ENCODE measurements at places on chromosomes 3 and 15.

DNA sequence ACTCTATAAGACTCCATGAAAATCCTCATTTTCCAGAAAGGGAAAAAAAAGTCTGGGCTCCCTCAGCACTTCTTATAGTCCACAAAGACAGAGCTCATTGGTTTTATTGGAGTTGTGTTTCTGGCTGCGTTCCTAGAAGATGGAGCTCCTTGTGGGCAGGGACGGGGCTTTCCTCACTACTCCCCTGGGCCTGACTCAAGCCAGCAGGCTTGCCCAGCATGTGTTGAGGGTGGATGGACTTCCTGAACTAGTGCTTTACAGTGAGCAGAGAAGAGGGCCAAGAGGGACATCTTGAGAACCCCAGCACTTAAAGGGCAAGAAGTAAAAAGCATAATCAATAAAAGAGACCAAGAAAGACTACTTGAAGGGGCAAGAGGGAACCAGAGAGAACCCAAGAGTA lies 43.2 kb upstream of the EPHB1 start:
- no peak for DNase-seq

DNA sequence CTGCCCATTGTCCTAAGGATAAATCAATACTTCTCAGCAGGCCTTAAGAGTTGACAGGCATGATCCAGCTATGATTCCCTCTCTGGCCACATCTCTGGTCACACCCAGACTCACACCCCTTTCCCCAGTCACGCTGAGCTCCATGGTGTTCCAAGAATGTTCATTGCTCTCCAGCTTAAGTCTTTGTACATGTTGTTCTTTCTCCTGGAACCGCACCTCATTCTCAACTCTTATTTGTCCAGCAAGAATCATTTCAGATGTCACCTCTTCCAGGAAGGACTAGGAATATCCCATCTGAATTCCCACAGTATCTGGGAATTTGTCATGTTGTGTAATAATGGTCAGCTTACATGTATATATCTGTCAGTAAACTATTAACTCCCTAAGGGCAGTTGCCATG lies 118.3 kb upstream of the GALNT15 start:
- no peak for DNase-seq

DNA sequence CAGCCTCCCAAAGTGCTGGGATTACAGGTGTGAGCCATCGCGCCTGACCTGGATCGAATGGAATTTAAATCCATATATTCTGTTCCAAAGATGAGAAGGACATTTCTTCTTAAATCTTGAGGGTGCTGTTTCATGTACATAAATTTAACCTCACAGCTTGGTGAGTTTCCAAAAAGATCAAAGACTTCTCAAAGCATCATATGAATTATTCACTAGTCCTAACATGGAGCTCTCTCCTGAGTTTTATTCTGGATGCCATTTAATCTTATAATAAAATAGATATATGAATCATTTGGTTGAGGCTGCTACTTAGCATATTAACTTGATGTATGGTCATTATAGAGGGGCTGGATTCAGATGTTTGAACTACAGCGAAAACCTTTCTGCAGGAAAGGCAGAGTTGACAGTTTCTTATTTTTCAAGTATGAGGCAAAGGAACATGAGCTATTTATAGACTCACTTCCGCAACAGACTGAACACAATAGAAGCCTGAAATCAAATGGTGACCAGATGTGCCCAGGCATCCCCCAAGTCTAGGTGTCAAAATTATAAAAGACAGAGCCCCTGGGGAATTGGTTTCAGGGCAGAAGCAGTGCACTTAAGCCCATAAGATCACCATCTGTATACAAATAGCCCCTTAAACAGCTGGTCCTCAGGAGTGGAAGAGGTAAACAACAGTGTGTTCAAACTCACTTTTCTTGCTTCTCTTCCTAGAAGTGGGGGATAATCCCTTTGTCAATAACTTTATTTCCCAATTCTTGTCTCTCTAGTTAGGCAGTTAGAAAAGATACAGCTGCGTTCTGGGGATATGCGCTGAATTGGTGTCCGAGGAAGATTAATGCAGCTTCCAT lies 29.7 kb downstream of the STARD9 start:
- no peak for DNase-seq

DNA sequence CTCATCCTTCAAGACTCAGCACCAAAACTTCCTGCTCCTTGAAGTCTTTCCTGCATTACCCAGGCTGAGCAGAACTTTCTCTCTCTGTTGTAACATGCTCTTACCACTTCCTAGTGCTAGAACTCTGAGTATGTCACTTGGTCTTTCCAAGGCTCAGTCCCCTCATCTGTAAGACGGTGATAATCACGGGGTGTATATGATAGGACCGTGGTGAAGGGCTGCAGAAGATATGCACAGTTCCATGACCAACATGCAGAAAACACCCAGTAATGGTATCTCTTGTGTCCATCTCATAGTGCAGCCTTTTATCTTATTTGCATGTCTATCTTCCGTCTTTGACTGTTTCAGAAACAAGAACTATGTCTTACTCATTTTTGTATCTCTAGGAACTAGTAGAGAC lies 154.5 kb downstream of the ZNF621 start:
- DNase-seq: no peak

- DNase-seq: no peak
Measured at GRCh38 chr3:39315420-39315819, 14.1 kb upstream of the CCR8 start.
